ENCODE measurements at places on chromosomes 11 and 22.
A peak's percentile ranks its signal among the peaks of the same experiment; 100 is the strongest.

GRCh38 chr22:29825578-29825977, 12.5 kb downstream of the ASCC2 start:
- DNase-seq = no peak

DNA sequence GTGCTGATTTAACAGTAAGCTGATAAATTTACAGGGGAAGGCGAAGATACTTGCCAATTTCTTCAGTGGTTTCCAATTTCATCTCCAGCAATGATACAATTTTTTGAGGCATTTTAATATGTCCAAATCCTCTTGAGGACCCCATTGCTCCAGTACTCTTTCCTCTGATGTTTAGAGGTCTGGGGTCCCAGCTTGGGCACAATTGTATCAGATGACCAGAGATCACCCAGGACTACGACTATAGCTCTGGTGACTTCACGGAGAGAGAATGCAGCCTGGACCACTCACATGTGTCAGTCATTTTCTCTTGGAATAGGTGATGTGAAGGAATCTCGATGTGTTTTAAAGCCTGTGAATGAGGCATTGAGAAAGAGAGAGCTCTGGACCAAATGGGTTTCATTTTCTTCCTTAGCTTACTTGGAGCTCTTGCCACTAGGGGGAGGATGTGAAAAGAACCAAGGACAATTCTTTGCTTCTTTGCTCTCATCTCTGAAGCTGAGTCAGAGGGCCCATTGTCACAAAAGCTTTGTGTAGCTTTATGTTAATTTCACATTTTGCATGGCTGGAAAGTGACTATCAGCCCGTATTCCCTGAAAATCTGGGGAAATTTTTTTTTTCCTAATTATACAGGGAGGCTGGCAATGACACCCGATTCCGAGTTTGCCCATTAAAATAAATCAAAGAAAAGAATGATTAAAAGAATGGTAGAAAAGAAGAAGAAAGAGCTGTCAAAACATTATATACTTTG, 6.7 kb upstream of the CCDC90B start:
- DNase-seq = peak; percentile 8

GRCh38 chr22:39917197-39917643, 16.3 kb downstream of the GRAP2 start:
- DNase-seq = no peak

GRCh38 chr11:8937159-8937558, 4.4 kb upstream of the C11orf16 start:
- DNase-seq = no peak

GRCh38 chr11:61140416-61140815, 20.8 kb downstream of the VPS37C start:
- DNase-seq = no peak

DNA sequence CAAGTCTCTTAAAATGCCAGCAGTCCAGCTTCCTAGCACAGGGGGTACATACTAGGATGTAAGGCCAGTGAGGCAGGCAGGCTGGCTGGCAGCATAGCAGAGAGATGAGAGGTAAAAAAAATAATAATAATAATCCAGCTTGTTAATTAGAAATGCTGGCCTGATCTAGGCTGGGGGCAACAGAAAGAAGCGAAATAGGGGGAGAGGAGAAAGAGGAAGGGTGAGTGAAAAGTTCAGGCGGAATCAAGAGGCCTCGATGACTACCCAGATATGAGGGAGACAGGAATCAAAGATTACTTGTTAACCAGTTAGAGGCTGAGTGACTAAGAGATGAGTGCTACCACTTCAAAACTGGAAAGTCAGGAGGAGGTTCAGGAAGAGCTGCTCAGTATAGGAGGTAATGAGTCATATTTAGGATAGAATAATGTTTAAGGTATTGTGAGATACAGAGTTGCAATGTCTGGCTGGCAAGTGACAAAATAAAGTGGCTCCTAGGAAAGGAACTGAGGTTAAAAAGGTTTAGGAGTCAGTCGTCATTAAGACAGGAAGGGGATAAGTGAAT, 2.8 kb downstream of the ALKBH8 start:
- no peak for DNase-seq

- no peak for DNase-seq
Observed at GRCh38 chr11:124891373-124891861, 6.2 kb downstream of the ROBO4 start.

GRCh38 chr11:8593935-8594909, at the start of gene STK33:
Gene STK33 (minus strand): TSS chr11:8594228. CDS start chr11:8474905, 119,323 bp downstream.
- DNase-seq = no peak

- DNase-seq = no peak
Observed at GRCh38 chr11:46534711-46535110, 59.1 kb downstream of the AMBRA1 start.

DNA sequence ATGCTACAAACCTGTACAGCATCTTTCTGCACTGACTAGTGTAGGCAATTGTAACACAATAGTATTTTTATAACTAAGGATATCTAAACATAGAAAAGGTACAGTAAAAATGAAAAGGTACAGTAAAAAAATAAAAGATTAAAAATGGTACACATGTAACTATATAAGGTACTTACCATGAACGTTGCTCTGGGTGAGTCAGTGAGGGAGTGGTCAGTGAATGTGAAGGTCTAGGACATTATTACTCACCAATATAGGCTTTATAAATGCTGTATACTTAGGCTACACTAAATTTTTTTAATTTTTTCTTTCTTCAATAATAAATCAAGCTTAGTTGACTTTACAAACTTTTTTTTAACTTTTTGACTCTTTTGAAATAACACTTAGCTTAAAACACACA, 59.9 kb downstream of the EIF3M start:
- no peak for DNase-seq

DNA sequence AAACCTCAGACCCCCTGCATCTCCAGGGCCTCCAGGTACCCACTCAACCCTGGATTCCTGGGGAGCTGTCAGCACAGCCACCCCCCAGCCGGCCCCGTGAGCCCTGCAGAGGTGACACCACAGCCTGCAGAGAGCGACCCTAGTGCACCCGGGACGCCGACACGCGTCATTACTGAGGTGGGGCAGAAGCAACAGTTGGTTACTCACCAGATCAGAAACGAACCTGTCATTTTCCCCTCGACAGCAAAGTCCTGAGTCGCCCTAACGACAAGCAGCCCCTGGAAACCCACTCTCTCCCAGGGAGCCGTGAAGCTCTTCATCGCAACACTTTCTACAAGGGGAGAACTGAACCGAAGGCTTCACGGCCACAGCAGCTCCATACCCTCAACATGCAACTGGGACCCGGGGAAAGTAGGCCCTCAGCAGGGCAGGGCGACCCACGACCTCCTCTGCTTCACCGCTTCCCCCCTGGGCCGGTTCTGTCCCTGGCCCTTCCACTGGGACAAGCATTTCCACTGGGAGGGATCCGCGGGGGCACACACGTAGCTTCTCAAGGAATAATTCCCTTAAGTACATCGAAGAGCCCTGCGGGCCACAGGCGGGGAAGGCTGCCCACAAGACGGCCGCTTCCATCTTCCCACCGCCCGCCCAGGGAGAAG, 1.6 kb downstream of the BRD1 start:
- DNase-seq = no peak
